GM13976 (cell line): ENCODE measurements at places on chromosomes 7 and 10.

DNA sequence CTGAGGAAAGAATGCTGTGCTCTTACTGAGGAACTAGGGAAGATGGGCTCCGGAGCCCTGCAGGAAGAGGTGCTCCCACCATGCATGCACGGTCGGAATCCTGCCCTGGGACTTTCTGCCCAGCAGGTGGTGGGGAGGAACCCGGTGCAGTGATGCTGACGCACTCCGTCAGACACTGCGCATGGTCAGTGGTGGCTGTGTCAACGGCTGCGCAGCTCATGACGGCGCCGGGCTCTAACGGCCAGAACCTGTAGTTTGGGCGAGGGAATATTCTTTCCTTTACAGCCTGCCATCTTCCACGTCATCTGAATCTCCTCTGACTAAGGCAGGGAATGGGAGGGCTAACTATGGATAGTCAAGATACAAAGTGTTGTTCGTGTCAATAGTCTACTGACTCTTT lies 189.2 kb upstream of the MGMT start:
- no peak for DNase-seq

DNA sequence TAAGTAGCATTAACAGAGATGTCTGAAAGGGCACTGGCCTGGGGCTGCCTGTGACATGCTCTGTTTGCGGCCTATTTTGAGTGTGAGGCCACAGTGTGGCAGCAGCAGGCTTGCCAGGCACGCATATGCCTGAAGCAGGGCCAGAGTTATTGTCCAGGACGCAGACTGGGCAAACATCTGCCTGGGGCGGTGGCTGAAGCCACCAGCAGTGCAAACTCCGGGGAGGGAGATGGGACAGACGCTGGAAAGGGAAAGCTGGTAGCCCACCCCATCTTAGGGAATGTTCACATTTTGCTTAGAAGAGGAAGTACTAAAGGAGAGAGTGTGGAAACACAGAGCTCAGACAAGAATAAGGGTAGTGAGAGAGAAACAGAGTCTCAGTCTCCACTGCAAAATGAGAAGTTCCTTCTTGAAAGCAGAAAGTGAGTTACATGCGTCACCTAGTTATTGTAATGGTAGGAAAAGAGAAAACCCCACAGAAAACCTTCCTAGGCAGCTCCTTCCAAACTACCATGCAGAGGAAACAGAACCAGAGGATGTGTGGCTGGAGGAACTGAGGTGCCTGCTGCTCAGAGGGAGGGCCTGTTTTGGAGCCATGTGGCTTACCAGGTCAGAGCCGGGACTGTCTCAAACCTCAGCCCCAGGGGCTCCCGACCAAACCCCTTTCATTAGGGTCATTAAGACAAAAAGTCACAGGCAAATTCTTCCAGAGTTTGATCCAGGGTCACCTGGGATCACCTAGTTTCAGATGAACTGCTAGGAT lies 14.5 kb downstream of the AKR1B1 start:
- no peak for DNase-seq

- DNase-seq: no peak
Observed at GRCh38 chr10:51758366-51758765, 59.0 kb upstream of the CSTF2T start.

GRCh38 chr7:43933902-43934560 lies 7.8 kb downstream of the UBE2D4 start:
- no peak for DNase-seq

GRCh38 chr7:48419401-48419800 lies 248.1 kb downstream of the ABCA13 start:
- DNase-seq: no peak

GRCh38 chr7:50284296-50284695 lies 20.2 kb upstream of the IKZF1 start:
- DNase-seq: no peak

GRCh38 chr7:101232141-101232850 lies 5.3 kb downstream of the CLDN15 start:
- DNase-seq: no peak

GRCh38 chr10:120286280-120286679 lies 170.7 kb upstream of the PLPP4 start:
- no peak for DNase-seq

- DNase-seq: no peak
Observed at GRCh38 chr10:6396226-6396625, 183.8 kb downstream of the PRKCQ start.

GRCh38 chr7:32591938-32592337 lies 96.6 kb downstream of the AVL9 start:
- DNase-seq: no peak

DNA sequence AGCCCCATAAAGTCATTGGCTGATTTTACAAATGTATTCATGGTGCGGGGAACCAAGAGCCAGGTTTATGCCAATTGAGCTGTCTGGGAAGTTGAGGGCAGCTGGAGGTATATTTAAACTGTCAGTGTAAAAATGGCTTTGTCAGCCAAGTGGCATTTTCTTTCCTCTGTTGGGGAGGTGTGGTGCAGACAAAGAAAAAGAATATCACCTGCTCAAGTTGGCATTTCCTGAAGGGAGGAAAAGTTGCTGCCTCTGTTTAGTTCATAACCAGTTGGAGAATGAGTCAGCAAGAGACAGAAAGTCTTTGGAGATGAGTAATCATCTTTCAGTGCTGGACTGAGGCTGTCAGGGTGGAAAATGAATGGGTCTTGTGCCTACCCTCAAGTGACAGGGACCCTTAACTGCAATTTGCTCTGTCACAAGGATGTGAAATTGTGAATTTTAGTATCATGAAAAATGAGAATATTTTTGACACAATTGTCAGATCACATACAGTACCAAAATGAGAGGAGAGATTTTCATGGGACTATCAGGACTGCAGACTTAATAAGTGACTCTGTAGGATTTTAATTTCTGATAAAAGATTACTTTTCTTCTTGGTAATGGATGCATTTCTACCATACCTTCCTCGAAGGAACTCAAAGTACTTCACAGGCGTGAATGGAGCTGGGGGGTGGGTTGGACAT lies 137.3 kb downstream of the ANLN start:
- no peak for DNase-seq

GRCh38 chr10:75773813-75774782 lies 342.7 kb downstream of the LRMDA start:
- no peak for DNase-seq

GRCh38 chr7:4702961-4703512 lies 20.9 kb downstream of the FOXK1 start:
- no peak for DNase-seq

DNA sequence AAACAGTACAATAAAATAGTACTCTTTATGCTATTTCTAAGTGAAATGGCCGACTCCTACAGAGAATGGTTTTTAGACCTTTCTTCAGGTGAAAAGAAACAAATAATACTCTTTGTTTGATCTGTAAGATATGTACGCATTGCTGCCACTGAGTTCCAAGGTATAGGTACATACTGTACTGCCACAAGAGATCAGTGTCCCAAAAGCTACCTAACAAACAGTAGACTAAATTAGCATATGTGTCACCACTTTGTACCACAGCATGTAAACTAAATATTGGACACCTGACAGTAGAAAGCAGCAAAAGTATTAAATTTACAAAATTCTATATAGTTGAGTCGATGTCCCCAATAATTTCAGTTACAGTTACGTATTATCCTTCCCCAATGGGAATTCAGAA lies 14.4 kb downstream of the MTPN start:
- no peak for DNase-seq

DNA sequence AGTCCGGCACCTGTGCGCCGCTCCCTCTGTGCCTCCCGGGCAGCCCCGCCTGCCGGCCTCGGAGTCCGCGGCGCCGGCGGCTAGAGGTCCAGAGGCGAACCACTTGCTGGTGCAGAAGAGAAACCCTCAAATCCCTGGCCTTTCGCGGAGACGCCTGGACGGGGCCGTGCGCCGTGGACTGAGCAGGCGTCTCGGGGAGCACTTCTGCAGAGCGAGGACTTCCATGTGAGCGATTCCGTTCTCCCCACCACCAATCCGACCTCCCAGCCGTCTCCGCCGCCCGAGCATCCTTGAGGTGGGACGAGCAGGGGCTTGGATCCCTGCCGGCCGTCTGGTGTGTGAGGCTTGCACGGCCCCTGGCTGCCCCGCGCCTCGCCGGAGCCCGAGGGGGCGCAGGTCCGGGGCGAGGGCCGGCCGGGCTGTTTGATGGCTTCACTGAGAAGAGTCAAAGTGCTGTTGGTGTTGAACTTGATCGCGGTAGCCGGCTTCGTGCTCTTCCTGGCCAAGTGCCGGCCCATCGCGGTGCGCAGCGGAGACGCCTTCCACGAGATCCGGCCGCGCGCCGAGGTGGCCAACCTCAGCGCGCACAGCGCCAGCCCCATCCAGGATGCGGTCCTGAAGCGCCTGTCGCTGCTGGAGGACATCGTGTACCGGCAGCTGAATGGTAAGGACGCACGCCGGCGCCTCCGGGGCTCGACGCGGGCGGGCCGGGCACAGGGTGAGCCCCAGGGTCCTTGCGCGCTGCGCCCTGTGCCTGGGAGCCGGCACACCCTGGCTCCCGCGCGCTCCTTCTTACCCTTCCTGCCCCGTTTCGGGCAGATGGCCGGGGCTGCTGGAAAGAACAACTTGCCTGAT lies 660 bp downstream of the GALNT17 start:
- no peak for DNase-seq

DNA sequence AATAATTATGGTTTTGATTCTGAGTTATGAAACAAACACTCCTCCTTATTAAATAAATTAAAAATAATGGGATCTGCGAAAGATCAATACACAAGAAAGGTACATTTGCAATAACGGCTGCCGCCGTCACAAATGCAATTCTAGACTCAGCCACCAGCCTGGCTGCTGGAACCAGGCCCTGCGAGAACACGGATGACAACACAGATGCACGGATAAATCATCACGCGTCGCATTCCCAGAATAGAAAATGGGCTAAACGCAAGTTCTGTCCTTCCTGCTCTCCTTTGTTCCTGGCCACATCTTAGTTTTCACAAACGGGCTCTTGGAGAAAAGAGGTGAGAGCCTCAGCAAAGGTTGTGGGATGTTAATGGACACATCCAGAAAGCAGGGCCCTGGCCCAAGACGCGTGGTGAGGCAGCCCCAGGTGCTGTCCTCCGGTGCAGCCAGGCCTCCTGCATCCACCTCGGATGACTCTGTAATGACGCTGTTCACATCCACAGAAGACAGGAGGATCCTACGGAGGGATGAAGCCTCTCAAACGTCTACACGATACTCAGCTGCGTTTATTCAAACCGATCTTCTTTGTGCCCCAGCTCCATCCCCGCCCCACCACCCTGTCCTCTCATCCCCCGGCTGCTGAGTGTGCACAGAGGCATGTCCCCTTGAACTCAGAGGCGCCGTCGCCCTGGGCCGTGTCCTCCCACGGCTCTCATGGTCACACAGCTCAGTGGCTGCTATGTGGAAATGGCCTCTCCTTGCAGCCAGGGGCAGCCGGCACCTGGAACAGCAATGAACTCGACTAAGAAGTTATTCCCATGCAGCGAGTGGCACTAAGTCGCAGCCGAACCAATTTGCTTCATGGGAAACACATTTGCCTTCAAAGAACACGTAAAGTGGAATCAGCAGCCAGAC lies 197.9 kb downstream of the PTPRN2 start:
- DNase-seq: no peak

GRCh38 chr10:12299222-12299965 lies 50.0 kb upstream of the CAMK1D start:
- DNase-seq: no peak

GRCh38 chr7:155255621-155256020 lies 42.1 kb upstream of the INSIG1 start:
- DNase-seq: no peak

DNA sequence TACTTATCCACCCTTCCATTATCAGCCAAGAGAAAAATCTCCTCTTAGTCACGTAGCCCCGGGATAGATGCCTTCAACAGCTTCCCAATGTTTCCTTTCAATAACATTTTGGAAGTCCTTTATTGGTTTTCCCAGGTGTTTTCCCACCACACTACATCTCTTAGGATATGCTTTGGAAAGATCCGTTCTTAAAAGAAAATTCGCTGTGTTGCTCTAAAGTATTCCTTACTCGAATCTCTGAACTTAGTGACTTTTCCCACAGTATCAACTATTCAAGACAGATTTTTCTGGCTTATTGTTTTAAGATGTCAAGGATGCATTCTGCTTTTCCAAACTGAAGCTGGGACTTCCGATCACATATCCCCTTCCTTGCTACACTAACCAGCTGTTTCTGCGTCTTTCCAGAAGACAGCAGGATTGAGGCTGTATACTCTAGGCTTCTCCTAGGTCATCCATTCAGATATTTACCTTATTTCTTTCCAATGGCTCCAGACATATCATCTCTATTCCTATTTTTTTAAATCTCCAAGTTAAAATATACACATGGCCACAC lies 36.5 kb upstream of the SVIL start:
- DNase-seq: no peak

- no peak for DNase-seq
Observed at GRCh38 chr10:3780771-3781467, 4.1 kb downstream of the KLF6 start.

- DNase-seq: peak; percentile 38
Observed at GRCh38 chr7:95840953-95841950, 68.9 kb downstream of the DYNC1I1 start.

DNA sequence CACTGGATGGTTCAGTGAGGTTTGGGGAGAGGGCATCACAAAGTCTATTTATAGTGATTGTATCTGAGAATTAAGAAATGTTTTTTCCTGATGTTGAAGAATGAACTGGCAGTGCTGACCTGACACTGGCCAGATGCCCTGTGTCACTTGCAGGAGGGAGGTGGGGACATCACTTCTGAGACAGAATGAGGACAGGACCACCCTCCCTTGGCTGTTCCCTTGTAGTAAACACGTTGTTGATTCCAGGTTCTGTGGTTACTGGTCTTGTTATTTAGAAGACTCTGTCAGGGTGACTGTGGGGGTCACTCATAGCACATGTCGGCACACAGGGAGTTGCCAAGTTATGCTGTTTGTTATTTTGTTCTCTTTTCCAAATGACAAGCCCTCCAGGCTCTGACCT lies 126.4 kb downstream of the ADCY1 start:
- no peak for DNase-seq

DNA sequence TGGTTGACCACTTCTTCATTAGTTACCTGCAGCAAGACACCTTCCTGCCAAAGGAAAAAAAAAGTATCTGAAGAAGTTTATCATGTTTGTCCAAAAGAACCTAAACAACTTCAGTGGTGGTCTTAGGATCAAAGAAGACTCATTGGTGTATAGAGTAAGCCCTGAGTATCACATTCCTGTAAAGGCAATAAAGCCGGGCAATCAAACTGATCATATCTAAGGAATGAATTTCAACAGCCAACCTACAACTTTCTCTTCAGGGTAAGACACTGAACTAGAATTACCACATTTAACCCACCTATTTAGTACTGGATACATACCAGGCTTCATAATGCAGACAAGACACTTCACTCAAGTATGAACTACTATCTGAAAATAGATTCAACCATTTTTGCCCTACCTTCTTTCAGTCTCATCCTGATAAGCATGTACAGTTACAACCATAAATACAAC lies 10.1 kb downstream of the HNRNPA2B1 start:
- no peak for DNase-seq

- DNase-seq: no peak
Observed at GRCh38 chr10:30199376-30200016, 140.1 kb upstream of the JCAD start.

- no peak for DNase-seq
Observed at GRCh38 chr10:47402641-47403301, 18.7 kb upstream of the ZNF488 start.

GRCh38 chr10:31612082-31612481 lies 293.1 kb downstream of the ZEB1 start:
- no peak for DNase-seq

- peak; percentile 50 for DNase-seq
Observed at GRCh38 chr10:30782537-30783461, 153.2 kb upstream of the LYZL2 start.
